ENCODE measurements at places on chromosomes 12 and 14.

DNA sequence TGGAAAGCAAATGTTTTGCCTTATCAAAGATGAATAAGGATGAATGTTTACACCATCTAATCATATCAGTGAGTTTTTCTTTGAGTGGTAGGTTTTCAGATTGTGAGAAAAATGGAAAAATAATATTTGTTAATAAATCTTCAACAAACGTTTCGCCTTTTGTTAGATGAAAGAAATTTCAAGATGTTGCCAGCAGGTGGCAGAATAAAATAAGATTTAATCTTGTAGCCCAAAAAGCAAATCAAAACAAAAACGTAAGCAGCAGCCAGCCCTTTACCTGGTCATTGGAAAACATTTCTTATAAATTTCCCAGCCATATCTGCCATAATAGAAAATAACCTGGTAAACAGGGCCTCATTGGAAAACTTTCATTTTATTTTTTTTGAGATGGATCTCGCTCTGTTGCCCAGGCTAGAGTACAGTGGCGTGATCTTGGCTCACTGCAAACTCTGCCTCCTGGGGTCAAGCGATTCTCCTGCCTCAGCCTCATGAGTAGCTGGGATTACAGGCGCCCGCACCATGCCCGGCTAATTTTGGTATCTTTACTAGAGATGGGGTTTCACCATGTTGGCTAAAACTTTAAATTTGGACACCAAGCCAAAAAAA, 15.4 kb upstream of the TMEM120B start:
- peak; percentile 43 for DNase-seq

DNA sequence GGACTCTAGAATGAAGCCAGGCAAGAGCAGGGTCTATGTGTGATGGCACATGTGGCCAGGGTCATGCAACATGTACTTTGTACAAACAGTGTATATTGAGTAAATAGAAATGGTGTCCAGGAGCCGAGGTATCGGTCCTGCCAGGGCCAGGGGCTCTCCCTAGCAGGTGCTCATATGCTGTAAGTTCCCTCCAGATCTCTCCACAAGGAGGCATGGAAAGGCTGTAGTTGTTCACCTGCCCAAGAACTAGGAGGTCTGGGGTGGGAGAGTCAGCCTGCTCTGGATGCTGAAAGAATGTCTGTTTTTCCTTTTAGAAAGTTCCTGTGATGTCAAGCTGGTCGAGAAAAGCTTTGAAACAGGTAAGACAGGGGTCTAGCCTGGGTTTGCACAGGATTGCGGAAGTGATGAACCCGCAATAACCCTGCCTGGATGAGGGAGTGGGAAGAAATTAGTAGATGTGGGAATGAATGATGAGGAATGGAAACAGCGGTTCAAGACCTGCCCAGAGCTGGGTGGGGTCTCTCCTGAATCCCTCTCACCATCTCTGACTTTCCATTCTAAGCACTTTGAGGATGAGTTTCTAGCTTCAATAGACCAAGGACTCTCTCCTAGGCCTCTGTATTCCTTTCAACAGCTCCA, 39.6 kb downstream of the DAD1 start:
- no peak for DNase-seq

GRCh38 chr12:18492372-18493025, 231.2 kb downstream of the PIK3C2G start:
- DNase-seq, result no peak

DNA sequence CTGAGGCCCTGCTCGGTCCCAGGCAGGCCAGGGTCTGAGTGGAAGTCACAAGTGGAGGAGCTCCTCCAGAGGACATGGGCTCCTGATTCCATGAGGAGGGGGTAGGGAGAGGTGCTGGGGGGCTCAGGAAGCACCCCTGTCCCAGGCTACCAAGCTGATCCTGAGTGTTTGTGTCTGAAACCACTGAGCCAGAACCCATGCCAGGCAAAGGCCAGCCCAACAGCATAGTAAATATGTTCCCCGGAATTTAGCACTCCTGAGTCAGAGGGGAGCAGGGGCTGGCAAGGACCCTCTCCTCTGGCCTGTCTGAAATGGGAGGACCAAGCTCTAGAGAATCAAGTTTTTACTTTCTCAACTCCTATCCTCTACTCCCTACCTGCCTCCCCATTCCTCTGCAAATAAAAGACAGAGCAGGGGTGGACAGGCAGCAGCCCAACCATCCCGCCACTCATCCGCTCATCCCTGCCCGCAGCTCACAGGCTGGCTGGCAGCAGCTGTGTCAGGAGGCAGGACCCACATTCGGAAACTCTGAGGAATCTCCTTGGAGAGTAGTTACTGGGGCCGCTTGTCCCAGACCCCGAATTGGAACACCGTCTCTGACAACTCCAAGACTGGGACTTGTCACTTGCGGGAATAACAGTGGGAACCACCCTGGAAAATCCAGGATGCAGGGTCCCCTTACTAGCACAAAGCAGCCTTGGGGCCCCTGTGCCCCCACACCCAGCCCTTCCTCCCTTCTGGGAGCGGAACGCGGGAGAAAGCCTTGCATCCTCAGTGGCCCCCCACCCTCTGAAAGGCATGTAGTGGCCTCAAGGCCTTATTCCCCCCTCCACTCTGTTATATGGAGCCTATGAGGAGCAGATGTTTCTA, 102.5 kb downstream of the ZFP36L1 start:
- DNase-seq, result no peak

DNA sequence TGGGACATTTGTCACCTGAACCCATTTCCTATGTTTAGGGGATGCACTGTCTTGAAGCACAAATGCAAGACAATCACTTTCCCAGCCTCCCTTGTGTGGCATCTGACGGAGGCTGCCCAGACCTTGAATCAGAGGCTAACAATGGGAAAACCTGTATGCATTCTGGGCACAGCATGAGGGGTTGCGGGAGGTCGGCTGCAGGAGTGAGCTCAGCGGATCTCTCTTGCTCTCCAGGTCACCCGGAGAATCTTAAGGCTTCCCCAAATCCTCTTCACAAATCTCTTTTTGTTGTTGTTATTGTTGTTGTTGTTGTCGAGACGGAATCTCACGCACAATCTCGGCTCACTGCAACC, 15.3 kb downstream of the NFKBIA start:
- DNase-seq, result no peak

GRCh38 chr12:92418381-92418780, 272.7 kb upstream of the BTG1 start:
- no peak for DNase-seq

- DNase-seq, result no peak
Observed at GRCh38 chr12:106764220-106764619, 10.3 kb upstream of the RIC8B start.

DNA sequence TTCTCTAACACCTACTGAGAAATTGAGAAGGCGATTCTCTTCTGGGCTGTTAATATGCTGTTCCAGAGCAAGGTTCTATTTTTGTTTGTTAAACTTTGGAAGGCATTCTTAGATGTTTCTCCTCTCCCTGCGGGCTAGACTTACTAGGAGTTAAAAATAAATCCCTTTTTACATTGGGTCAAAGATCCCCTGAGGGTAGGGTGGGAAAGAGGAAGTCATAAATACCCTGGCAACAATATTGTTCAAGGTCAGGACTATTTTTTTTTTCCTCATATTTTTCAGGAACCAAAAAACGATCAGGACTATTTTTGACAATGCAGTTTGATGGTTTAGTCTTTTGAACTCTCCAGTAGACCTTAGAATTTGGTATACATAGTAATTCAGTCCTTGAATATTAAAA, 12.0 kb upstream of the SLC2A14 start:
- DNase-seq, result peak; percentile 11

GRCh38 chr12:114218136-114218535, 187.8 kb downstream of the TBX5 start:
- no peak for DNase-seq

DNA sequence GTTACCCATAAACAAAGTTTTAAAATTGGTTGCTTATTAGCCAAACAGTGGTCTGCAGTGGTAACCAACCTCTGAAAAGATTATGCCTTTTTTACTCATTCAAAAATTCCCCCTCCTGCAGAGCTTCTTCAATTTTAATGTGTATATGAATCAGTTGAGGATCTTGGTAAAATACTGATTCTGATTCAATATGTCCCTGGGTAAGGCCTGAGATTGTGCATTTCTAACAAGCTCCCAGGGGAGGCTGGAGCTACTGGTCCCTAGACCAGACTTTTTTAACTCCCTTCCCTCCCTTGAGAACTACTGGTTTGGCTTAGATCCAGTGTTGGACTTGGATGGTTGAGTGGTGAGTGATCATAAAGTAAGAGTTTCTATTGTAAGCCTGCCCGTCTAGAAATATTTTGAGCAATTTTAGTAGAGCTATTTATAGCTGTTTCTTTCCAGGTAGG, 90.2 kb downstream of the FUT8 start:
- DNase-seq, result no peak

DNA sequence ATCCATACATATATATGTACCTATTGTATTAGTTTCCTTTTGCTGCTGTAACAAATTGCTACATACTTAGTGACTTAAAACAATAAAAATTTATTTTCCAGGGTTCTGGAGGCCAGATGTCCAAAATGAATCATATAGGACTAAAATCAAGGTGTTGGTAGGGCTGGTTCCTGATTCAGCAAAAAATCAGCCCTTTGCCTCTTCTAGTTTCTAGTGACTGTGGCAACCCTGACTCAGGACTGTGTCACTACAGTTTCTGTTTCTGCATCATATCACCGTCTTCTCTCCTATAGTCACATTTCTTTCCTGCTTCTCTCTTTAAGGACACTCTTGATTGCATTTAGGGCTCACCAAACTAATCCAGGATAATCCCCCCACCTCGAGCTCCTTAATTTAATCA, 386.3 kb upstream of the TBX3 start:
- no peak for DNase-seq

GRCh38 chr14:68616221-68616902, 176.5 kb downstream of the ZFP36L1 start:
- DNase-seq, result peak; percentile 32

- DNase-seq, result no peak
Observed at GRCh38 chr12:21941506-21942376, 515 bp upstream of the ABCC9 start.
